Fibroblast of skin of back (primary cell): ENCODE measurements at places on chromosomes 7 and 10.
A peak's percentile ranks its signal among the peaks of the same experiment; 100 is the strongest.

DNA sequence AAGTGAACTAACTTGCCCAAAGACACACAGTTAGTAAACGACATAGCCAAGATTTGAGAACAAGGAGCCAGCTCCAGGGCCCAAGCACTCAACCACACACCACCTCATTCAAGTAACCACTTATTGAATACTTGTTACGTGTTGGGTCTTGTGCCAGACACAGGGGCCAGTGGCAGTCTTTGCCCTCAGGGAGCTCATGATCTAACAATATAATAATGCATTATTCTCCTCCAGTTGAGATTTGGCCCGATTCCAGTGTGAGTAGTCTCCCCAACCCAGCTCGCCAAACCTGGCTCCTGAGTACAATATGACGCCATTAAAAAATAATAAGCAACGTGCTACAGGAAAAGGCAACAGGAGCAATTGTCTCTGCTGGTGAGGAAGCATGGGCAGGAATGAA lies 14.4 kb upstream of the STK17A start:
- peak; percentile 44 for DNase-seq

GRCh38 chr10:89469517-89469916 lies 55.1 kb downstream of the IFIT5 start:
- DNase-seq = no peak

GRCh38 chr7:75662579-75663301 lies 76.0 kb downstream of the HIP1 start:
- DNase-seq = no peak

- no peak for DNase-seq
These were observed 71.8 kb downstream of the SGCE start for GRCh38 chr7:94584113-94584512.

DNA sequence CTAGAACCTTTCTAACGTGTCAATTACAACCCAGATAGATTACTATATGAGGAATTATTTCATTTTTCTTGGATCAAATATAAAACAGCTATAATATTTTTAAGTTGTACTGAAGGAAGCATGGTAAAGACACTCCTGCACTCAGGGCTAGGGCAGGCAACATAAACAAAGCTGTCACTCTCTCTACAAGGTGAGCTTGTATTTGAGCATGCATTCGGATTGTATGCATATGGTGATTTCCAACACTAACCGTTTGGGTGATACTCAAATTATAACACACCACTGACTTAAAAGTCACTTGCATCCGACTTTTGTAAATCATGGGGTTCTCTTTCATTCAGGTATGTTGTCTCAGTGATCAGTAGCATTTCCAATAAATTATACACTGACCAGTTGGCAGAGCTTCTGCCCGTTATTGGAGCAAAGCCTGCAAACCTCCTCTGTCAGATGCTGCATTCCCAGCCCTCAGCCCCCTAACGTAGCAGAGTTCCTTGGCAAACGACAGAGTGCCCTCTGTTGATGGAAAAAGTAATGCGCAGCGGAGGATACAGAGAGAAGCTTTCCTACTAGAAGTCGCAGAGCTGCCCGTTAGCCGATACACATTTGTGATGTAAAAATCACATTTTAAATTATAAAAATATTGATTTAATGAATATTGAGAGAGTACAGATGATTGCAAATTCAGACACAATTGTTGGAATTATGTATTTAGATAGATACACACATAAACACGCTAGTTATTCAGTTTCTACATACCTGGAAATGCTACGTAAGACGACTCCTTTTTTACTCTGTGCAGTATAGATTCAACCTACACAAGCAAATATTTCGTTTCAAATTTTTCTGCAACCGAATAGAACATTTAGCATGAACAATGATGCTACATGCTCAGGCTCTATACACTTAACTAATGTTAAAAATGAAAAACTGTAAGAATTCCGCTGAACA lies 173.9 kb upstream of the SP4 start:
- DNase-seq = peak; percentile 39

DNA sequence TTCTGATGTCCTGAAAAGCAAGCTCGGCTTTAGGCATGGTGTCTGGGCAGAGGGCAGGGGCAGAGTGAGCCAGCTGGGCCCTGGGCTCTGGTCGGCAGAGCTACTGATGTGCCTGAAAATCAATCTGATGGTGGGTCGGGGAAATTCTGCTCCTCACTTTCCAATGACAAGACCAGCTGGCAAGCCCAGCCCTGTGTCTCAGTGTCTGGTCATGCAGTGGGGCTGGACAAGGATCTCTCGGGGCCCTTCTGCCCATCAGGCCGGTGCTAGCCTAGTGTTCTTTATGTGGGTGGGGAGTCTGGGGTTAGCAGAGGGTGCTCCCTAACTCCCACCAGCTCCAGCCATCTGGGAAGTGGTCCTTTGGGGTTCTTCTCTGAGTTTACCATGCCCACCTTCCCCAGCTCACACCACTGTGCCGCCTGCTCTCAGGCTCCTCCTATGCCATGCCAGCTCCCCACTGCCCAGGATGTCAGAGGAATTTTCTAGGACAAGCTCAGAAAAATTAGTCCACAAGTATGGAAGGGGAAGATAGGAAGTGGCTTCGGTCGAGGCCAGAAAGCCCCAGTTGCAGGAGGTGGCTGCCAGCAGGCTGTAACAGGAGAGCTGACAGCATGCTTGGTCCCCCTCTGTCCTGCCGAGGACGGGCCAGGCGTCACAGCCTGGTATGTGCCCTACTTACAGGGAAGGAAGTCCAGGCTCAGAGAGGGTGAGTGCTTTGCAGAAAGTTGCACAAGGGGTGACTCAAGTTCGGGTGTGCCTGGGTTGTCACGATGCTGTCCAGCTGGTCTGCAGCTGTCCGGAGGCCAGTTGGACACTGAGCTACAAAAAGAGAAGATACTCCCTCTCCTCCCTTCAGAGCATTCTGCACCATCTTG lies 135.2 kb downstream of the ADCY1 start:
- DNase-seq = no peak

- DNase-seq = peak; percentile 89
These were observed 12.9 kb upstream of the ABCA13 start for GRCh38 chr7:48158404-48158803.

DNA sequence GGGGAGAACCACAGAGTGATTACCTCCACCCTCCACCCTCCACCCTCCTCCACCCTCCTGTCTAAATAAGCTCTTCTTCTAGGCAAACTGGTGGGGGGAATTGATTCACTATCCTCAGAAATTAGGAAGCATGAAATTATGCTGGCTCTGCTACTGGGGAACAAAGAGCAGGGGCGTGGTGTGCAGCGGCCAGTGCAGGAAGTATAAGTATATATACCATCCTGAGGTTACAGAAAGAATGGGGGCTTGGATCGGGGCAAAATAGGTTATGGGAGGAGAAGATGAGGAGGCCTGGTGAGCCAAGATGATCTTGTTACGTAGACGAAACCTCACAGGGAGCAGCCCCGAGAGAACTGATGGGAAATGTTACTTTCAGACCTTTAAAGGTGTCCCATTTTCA lies 49.1 kb downstream of the SYPL1 start:
- DNase-seq = no peak

DNA sequence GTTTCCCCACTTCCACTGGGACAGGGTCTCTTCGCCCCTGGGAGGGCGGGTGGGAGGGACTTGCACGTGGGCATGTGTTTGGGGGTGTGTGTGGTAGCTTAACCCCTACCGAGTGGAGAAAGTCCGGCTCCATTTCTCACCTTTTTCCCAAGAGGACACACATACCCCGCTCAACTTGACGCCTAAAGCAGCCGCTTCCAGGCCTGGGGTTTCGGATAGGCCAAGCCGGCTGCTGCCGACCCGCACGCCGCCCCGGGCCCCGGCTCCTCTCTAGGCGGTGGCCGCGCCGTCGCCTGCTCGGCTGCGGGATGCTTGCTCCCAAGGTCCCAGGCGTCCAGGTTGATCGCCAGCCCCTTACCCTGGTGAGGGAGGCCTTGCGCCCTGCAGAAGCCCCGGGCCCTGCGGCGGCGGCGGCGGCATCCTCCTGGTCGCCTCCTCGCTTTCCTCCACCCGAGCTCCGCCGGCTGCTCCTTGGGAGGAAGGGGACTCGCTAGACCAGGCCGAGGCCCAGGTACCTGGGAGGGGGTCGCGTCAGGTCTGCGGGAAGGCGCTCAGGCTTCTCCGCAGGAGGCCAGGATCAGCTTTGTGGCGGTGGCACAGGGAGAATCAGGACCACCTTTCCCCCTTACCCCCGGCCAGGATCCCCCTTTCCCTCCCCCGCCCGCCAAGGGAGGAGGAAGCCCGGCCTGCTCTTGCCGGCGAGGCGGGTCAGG lies 3.2 kb upstream of the GATA3 start:
- DNase-seq = no peak

GRCh38 chr10:52232561-52233350 lies 81.3 kb upstream of the DKK1 start:
- DNase-seq = no peak

GRCh38 chr10:93993414-93993781 lies 333 bp upstream of the PLCE1 start:
- DNase-seq = no peak

- DNase-seq = no peak
These were observed 62.9 kb upstream of the VKORC1L1 start for GRCh38 chr7:65809982-65810288.

GRCh38 chr7:124764847-124765400 lies 668 bp downstream of the GPR37 start:
- no peak for DNase-seq

DNA sequence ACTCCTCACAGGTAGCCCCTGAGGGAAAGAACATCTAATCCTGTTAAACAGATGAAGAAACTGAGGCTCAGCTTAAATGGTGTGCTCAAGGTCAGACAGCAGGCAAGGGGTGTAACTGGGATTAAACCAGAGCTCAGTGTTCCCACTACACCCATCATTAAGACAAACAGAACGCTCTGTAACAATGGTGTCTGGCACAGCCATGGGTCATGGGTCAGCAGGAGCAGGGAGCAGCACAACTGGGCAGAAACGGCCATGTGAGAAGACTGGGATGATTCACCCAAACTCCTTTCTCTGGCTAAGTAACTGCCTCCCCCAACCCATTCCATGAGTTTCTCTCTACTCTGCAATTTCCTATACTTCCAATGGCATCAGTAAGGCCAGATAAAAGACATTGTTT lies 85.5 kb upstream of the PDE1C start:
- DNase-seq = peak; percentile 20

DNA sequence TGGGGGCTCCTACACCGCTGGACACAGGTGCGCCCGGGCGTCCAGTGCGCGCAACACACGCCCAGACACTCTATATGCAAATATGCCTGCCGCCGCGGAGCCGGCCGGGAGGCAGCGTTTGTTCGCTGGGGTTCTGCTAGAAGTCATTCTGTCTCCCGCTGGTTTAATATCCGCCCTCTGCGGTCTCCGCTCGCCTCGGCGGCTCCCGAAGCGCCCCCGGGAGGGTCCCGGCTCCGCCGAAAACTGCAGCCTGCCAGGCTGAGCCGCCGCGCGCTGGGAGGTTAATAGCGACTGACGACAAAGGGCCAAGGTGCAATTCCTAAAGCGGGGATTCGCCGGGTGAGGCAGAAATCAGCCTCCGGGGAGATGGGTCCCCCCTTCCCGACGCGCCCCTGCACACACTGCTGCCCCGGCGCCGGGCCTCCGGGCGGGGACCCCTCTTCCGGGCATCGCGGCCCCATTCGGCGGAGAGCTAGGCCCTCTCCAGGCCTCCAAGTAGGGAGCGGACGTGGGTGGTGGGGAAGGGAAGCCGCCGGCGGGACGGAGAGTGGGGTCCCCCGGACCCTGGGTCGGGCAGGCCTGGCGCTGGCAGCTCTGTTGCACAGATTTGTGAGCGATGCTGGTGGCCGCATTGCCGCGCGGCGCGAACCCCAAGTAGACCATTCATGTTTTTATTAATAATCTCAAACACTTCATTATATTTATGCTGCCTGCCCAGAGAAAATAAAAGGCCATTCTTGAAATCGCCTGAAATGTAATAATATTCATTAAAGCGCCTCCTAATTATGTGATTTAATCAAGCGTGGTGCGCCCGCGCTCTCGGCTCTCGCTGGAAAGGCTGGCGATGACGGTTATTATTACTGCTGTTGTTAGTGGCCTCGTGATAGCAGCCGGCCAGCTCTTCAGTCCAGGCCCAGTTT lies 9.1 kb downstream of the EN2 start:
- no peak for DNase-seq

GRCh38 chr10:55742487-55742886 lies 618.6 kb downstream of the ZWINT start:
- DNase-seq = no peak

- peak; percentile 56 for DNase-seq
These were observed 34.1 kb upstream of the NOBOX start for GRCh38 chr7:144437370-144438191.

GRCh38 chr10:86658261-86658741 lies 4.0 kb downstream of the OPN4 start:
- no peak for DNase-seq

DNA sequence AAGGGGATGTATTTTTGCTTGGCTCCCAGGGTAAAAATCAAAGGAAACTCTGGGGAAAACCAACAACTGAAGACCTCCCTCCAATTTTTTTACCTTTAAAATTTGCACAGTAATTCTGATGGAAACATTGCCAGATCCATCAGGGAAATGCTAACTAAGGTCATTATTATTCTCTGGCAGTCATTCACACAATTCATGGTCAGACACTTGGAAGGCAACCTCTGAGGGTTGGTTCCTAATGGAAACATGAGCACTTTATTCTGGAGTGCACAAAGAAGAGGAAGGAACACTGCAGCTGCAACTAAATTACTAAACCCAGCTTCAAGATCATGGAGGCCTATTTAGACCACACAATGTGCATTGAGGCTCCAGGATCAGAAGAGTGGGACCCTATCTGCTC lies 34.2 kb downstream of the SRI start:
- no peak for DNase-seq

DNA sequence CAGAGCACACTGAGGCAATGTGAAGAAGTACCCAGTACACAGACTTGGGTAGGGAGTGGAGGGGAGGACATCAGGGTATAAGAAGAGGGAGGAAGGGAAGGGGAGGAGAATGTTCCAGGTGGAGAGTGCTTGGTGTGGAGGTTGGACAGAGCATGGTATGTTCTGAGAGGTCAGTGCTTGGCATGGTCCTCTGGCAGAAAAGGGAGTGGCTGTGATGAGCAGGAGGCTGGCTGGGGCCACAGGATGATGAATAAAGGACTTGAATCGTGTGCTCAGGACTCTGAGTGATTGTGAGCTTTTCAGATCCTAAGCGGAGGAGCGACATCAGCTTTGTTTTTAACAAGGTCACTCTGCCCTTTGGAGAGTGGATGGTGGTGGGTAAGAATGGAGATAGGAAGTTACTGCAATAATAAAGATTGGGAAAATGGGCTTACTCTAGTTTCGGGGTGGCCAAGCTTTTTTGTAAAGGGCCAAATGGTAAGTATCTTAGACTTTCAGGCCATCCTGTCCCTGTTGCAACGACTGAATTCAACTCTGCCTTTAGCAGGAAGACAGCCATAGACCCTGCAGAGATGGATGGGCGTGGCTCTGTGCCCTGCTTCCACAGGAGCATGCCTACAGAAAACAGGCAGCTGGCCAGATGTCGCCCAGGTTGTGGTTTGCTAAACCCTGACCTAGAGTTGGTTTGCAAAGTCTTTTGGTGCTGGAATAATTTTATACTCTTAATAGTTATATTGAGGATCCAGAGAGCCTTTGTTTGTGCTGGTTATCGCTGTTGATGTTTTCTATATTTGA lies 8.4 kb downstream of the PPP2R2D start:
- no peak for DNase-seq

- DNase-seq = no peak
These were observed 58.0 kb downstream of the PRKAG2 start for GRCh38 chr7:151818674-151819519.

GRCh38 chr10:97039538-97040247 lies 146.1 kb downstream of the SLIT1 start:
- no peak for DNase-seq

GRCh38 chr7:23654508-23654907 lies 25.5 kb upstream of the FAM221A start:
- DNase-seq = peak; percentile 8

- no peak for DNase-seq
These were observed 225.9 kb downstream of the PAXIP1 start for GRCh38 chr7:154777023-154777422.

GRCh38 chr10:97648562-97649404 lies 8.3 kb downstream of the PI4K2A start:
- peak; percentile 99 for DNase-seq
